C1 segment of cervical spinal cord (tissue), 14 donors: ENCODE measurements at places on chromosomes 1 and 21.

DNA sequence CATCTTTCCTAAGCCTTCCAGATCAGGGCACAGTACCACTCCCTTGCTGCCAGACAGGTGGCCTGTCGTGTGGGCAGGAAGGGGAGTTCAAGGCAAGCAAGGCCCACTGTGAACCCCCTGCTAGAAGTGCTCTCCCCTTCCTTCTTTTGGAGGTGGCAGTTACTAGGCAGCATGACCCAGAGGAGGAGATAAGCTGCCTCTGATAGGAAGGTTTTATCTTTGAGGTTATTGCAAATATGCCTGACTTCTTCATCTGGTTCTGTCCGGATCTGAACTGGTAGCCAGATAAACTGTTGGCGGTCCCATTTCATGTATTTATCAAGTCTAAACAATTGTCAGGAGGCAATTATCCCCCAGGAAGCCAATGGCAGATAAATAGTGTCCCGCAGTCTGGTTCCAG lies 198.2 kb upstream of the LMO4 start:
- DNase-seq = no peak

- no peak for DNase-seq
Observed at GRCh38 chr1:179545321-179545720, 30.4 kb downstream of the NPHS2 start.

- no peak for DNase-seq
Observed at GRCh38 chr1:184627007-184627341, 127.7 kb downstream of the EDEM3 start.

DNA sequence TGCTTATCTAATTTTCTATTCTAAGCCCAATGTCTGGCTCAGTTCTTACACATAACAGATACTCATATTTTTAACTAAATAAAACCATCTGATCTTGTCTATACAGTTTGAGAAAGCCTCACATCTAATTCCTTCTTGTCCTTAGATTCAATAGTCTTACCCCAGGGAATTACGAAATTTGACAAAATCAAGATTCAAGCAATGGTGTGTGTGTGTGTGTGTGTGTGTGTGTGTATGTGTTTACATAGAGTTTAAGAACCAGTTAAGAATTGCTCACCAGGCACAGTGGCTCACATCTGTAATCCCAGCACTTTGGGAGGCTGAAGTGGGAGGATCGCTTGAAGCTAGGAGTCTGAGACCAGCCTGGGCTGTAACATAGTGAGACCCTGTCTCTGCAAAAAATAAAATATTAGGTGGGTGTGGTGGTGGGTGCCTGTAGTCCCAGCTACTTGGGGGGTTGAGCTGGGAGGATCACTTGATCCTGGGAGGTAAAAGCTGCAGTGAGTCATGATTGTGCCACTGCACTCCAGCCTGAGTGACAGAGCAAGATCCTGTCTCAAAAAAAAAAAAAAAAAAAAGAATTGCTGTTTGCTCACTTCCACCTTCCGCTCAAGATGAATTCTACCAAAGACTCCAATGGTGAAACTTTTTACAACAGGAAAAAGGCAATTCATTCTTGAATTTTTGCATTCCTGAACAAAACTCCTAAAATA lies 6.2 kb downstream of the WDR64 start:
- DNase-seq = no peak

- no peak for DNase-seq
Observed at GRCh38 chr21:14972678-14973077, 92.1 kb downstream of the NRIP1 start.

DNA sequence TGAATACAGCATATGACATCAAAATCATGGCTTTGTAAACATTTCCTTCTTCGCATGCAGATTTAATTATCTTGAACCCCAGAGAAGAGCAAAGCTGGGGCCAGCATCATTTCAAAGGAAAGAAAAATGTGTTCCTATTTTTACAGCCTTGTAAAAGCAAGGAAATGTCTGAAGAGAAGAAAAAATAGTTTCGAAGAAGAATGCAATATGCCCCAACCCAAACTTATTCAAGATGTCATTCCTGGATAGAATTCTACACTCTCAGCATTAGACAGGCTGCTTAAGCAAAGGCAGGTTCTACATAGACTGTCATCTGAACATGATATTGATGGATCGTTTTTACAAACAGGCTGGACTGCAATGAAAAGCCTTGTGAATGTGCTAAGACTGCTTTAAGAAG lies 900.8 kb downstream of the TTLL7 start:
- no peak for DNase-seq

GRCh38 chr1:1535201-1536018 lies 5.0 kb downstream of the TMEM240 start:
- DNase-seq = no peak

DNA sequence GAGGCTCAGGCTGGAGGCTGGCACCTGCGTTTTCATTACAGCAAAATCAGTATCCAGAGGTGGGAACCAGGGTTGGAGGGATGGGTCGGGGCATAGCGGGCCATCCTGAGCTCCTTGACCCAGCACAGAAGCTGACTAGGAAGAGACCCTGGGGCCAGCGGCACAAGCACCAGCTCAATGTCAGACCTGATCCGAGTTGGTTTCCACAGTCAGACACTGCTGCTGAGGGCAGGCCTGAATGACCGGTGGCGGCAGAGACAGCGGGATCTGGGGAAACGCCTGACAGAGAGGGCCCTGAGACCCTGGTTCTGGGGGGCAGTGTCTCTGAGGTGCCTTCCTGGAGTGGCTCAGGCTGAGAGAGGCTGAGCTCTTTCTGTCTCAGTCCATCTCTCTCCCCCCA lies 162.0 kb upstream of the C1orf174 start:
- DNase-seq = no peak

DNA sequence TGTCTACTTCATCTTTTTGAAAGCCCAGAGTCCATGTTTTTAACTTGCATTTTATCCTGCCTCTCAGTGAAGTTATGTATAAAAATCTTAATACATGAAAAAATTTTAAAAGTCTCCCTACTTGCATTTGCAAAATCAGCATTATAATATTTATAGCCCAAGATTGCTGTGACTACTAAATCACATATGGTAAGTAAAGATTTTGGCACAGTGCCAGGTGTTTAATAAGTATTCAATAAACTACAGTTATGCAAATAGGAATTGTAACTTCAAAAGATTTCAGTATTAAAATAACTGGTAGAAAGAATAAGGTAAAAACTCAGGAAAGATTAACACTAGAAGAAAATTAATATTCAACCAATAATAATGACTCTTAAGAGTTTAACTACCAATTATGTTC lies 641.7 kb downstream of the LRRIQ3 start:
- DNase-seq = no peak

DNA sequence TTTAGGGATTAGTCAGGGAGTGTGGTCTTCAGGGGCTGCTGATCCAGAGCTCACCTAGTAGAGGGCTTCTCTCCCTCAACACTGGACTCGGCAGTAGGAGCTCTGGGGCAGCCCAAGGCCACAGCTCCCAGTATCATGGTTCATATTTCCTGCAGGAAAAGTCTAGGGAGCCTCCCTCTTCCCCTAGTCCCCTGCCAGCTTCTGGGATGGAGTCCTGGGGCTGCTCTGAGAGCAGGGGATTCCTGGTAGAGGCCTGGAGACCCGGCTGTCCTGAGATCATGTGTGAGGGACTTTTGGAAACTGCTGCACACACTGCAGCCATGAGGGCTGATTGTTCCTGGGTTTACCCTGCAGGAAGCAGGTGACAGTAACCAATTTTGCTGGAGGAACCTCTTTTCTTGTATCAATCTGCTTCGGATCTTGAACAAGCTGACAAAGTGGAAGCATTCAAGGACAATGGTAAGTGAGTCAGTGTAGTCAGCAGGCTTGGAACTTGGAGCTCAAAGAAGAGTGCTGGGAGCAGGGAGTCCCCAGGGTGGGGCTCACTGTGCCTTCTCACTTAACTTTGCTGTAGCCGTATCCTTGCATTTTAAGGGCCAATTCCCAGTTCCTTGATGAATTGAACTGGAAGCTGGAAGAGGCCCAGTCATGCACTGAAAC lies 16.3 kb downstream of the STRIP1 start:
- DNase-seq = no peak

DNA sequence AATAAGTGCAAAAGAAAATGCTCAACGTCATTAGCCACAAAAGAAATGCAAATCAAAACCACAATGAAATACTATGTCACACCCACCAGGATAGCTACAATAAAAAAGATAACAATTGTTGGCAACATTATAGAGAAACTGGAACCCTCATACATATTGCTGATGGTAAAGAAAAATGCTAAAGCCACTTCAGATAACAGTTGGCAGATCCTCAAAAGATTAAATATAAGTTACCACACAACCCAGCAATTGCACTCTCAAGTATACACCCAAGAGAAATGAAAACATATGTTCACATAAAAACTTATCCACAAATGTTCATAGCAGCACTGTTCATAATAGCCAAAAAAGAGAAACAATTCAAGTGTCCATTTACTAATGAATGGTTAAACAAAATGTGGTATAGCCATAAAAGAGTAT lies 20.7 kb downstream of the TRIM33 start:
- no peak for DNase-seq

DNA sequence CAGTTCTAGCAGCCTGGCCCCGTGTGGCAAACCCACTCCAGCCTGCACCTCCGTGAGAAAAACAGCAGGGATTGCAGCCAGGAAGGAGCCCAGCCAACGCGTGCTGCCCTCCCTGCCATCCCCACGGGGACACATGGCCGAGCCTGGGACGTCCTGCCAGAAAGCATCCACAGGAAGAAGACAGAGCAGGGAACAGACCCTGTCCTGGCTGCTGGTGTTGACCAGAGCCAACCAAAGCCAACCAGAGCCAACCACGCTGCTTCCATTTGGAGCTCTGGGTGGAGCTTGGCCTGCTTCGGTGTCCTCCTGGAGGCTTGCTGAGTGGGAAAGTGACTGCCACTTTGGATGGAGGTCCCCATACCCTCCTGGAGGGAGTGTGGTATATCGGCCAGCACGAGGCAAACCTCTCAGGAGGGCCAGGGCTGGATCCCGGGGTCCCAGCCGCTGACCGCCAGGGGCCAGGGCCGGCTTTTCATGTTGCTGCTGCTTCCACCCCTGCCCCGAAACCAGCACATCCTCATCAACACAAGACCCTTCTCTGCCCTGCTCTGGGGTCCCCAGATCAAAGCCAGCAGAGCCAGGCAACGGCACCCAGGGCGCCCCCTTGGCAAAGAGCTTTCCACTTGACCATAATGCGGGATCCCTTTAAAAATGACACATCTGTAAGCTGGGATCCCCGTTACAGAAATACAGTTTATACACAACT lies 80.6 kb upstream of the ARHGEF16 start:
- no peak for DNase-seq

DNA sequence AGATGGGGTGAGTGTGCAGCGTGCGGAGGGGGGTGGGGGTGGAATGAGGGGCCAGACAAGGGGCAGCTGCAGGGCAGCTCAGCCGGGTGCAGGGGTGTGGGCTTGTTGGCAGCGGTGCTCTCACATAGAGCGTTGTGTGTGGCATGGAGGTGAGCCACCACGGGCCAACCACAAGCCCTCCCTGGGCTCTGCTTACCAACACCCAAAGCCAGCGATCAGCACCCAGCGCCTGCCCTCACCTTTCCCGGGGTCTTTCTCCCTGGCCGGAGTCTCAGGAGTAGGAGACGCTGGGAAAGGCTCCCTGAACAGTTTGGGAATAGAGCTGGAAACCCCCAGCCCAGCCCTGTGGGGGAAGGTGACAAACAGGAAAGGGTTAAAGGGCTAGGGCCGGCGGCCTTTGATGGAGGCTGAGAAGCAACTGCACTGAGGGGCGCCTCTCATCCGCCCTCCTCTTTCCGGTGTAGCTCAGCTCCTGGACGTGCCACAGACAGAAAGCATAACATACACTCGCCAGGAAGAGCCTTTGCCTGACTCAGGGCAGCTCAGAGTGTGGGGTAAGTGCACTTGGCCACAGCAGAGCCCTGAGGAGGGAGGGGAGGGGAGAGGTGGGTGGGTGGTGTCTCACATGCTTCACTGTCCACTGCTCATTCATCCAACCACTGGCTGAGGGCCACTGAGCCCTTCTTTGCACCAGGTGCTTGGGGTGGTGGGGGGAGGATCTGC lies 577 bp downstream of the IKBKE start:
- no peak for DNase-seq

GRCh38 chr1:21123287-21123948 lies 53.3 kb downstream of the EIF4G3 start:
- DNase-seq = no peak

- DNase-seq = peak; percentile 22
Observed at GRCh38 chr1:94045465-94046056, 75.4 kb downstream of the ABCA4 start.

DNA sequence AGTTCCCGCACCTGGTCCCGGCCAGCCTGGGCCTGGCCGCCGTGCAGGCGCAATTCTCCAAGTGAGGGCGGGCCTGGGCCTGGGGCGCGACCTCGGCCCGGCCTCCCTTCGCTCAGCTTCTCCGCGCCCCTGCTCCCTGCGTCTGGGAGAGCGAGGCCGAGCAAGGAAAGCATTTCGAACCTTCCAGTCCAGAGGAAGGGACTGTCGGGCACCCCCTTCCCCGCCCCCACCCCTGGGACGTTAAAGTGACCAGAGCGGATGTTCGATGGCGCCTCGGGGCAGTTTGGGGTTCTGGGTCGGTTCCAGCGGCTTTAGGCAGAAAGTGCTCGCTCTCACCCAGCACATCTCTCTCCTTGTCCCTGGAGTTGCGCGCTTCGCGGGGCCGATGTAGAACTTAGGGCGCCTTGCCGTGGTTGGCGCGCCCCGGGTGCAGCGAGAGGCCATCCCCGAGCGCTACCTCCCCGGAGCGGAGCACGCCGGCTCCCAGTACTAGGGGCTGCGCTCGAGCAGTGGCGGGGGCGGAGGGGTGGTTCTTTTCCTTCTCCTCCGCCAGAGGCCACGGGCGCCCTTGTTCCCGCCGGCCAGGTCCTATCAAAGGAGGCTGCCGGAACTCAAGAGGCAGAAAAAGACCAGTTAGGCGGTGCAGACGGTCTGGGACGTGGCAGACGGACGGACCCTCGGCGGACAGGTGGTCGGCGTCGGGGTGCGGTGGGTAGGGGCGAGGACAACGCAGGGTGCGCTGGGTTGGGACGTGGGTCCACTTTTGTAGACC lies 1.2 kb downstream of the OLIG1 start:
- DNase-seq = no peak

GRCh38 chr1:62593825-62594394 lies 3.4 kb upstream of the ANGPTL3 start:
- no peak for DNase-seq

- no peak for DNase-seq
Observed at GRCh38 chr1:50271968-50272578, 151.2 kb downstream of the DMRTA2 start.

GRCh38 chr1:39539252-39539790 lies 37.3 kb downstream of the PABPC4 start:
- DNase-seq = peak; percentile 35
